ENCODE measurements at places on chromosomes 13 and 19.

DNA sequence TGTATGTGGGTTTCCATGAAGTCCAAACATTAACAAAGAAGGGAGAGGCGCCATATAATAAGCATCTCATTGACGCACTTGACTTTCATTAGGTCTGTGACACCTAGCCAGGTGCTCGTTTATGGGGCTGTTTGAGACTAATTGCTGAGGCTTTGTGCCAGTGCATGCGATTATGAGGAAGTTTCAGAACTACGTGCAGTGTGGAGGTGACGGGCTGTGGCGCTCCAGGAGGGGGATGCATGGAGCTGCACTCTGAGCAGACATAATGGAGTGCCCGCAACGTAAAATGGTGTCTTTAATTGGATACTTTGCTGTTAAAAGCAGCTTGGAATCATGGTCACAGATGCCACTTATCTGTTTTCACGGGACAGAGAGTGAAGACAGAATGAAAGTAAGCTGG lies 223.2 kb downstream of the FGF9 start:
- DNase-seq, result peak; percentile 75

GRCh38 chr19:54136086-54136863 lies 1.3 kb upstream of the CNOT3 start:
- no peak for DNase-seq

DNA sequence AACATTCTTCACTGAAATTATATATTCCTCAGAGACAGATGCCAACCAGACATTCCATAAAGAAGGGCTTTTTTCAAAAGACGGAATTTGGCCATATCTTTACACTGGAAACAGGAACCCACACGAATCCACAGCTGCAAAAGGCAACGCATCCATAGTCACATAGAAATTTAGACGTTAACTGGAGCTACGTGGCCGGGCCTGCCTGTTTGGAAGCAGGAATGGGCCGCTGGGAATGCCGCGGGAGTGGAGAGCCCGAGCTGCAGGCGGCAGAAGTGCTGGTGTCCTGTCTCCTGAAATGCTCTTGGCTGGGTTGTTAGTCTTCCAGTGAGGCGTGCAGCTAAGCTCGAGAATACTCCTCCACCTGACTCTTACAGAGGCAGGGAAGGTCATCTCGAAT lies 122.2 kb downstream of the KL start:
- no peak for DNase-seq

- DNase-seq, result no peak
Observed at GRCh38 chr13:63983366-63983765, 2567.7 kb upstream of the PCDH20 start.

DNA sequence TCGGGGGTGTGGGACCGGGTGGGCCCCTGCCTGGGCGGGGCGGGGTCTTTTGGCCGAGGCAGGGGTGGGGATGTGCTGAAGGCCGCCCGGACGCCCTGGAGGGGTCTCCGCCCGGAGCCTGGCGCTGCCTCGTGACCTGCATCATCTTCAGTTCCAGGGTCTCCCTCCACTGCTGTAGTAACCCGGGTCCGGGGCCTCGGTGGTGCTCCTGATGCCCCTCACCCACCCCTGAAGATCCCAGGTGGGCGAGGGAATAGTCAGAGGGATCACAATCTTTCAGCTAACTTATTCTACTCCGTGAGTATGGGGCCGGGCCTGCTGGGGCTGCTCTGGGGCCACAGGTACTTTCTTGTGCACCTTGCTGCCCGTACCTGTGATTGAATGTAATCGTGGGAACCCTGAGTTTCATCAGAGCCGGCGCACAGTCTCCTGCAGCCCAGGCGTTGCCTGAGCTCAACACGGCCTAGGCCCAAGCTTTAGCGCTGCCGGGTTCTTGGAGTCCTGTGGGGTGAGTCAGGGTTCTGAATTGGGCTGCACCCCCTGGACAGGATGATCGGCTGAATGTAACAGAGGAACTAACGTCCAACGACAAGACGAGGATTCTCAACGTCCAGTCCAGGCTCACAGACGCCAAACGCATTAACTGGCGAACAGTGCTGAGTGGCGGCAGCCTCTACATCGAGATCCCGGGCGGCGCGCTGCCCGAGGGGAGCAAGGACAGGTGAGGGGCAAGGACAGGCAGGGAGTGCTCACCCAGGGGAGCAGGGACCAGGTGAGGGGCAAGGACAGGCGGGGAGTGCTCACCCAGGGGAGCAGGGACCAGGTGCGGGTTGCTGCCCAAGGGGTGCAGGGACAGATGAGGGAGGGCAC lies 10.5 kb downstream of the PEAK3 start:
- no peak for DNase-seq

DNA sequence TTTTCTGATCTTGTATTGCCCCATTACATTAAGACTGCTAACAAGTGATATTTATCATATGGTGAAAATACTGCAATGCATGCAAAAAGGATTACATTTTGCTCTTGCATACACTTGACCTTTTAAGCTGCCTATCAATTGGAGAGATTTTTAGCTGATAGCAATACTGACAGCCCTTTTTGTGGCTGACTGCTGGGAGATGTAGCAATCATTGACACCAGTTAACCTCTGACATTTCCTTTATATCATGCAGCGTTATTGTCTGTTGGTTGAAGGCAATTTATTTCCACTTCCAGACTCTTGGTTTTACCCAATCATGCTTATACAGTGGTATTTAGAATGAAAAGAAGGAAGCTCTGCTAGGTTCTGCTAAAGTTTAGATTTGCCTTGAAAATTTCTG lies 364.0 kb downstream of the LMO7 start:
- no peak for DNase-seq

DNA sequence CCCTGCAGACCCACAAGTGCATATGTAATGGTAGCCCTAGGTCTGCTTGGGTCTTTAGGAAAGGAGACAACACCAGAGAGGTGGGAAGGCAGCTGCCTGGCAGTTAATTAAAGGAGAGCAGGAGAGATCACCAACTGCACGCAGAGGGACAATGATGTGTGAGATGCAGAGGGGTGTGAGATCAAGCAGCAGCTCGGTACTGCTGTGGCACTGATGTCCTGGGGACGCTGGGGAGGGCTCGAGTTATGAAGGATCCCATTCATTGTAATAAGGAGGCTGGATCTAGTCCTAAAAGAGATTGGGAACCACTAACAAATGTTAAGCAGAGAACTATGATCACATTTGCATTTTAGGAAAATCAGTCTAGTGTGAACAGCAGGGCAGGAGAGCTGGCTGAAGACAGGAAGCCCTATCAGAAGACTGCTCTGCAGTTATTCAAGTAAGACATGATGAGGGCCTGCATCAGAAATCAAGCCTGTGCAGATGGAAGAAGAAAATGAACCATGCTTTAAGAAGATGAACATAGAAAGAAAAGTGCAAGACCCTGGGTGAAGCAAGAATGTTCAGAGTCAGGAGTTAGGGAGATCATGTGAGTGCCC lies 80.4 kb downstream of the DLEU7 start:
- no peak for DNase-seq

DNA sequence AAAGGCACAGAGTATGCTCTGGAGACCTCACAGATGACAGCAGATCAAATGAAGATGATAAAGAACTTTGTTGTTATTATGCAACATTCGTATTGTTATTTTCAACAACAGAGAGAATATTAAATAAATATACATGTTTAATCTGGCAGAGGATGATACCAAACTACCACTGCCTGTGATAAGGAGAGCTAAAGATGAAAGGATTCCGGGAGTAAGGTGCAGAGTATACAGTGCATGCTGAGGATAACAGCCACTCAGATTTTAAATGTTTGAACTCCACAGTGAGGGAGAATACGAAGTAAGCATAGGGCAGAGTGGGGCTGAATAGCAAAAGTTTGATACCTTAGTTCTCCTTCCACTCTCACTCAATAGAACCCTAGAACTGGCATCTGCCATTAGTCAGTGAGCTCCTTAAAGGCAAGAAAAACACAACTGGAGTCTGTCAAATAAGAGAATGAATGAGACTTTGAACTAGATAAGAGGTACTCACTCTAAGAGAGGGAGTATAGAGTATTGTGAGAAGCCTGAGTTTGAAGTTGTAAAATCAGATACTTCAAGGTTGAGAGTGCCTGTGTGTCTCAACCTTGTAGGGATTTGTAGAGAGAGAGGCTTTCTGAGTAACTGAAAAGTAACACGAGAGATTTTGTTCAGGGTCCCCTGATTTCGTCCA lies 78.5 kb downstream of the STARD13 start:
- DNase-seq, result no peak

GRCh38 chr13:51895906-51896888 lies 34.4 kb downstream of the CCDC70 start:
- no peak for DNase-seq

DNA sequence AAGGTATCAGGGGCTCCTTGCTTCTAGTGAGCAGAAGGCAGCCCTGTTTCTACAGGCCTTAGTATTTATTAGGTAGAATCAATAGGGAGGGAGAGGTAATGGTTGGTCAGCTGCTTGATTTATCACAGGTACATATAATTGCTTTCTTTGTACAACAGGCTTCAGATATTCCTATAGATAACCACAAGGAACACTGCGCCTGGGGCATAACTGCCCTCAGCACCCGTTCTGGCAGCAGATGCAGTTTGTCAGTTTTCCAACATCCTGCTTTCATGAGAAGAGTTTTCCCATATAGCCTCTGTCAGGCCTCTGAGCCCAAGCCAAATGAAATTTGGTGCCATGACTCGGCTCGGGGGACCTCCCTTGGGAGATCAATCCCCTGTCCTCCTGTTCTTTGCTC lies 12.4 kb upstream of the ZNF486 start:
- no peak for DNase-seq

GRCh38 chr13:106472621-106473020 lies 62.8 kb downstream of the EFNB2 start:
- no peak for DNase-seq

GRCh38 chr13:23889615-23890607 lies 711 bp upstream of the MIPEP start:
- no peak for DNase-seq

DNA sequence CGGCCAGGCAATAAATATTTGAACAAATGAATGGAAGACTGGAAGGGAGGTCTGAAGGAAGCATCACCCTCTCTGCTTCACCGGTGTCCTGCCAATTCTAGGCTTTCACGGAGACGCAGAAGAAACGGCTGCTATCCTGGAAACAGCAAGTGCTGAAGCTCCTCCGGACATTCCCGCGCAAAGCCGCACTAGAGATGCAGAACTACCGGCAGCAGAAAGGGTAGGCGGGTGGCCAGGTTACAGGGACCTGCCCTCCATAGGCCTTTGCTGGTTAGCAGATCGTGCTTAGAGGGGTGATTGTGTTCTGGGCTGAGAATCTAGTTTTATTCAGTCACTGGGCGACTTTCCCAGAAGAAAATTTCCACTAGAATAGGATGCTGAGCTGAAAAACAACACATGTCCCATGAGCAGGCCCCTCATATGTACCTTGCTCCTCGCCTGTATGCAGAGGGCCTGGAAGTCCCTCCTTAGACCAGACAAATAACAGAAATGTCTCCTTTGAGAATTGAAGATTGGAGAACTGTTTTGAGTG lies 11.0 kb downstream of the PAF1 start:
- DNase-seq, result no peak

GRCh38 chr13:59415498-59415897 lies 748.2 kb downstream of the DIAPH3 start:
- DNase-seq, result no peak

DNA sequence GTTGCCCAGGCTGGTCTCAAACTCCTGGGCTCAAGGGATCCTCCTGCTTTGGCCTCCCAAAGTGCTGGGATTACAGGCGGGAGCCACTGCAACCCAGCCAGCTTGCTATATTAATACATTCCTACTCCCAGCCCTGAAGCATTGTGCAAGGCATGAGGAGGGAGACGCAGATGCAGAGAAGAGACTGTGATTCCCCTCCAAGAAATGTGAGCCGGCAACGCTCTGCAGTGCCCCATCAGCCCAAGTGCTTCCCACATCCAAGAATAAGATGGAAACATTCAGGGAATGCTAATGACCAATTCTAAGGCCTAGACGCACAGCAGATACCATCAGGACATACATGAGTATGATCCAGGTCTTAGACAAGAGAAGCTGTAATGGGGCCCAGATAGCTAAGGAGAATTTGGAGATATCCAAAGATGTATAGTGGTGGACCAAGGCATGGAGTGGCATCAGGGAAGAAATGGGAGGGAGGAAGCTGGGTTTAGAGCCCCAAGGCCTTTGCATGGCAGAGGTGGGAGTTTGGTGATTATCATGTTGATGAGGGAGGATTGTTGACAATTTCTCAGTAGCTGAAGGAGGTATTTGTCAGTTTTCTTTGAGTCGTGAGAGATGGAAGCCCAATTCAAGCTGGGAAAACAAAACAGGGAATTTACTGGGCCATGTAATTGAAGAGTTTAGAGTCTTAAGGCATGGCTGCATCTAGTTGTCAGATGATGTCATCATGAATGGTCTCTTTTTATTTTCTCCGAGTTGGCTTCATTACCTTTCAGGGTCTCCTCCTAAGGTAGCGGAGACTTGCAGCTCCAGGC lies 2.9 kb downstream of the PPM1N start:
- no peak for DNase-seq

DNA sequence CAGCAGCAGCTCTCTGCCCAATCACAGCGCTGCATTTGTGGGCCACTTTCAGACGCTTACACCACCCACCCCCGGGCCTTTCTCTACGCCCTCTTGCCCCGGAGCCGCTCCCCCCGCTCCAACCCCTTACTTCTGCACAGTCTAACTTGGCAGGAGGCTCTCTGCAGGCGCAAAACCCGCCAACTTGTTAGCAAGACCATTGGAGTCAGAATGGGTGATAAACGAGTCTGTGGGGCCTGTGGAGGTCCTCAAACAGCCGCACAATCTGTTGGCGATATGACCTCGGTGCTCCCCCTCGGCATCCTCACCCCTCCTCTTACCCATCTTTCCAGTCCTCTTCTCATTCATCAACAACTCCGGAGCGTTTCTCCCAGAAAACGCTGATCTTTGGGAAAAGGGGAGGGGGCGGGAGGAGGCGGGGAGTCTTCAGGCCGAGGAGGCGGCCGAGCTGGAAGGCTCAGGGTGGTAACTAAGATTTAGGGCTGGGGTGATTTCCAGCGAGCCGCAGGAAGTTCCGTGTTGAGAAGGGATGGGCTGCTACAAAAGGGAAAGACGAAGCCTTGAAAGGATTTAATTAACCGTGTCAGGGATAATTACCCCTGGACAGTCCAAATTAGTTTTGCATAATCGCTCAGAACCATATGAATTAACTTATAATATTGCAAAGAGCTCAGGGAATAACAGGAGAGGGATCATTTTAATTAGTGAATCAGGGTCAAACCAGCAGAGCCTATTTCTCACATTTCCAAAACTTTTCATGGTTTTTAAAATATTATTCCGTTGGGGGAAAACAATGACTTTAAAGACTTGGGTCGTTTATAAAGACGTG lies 4.1 kb downstream of the SOX21 start:
- no peak for DNase-seq

- no peak for DNase-seq
Observed at GRCh38 chr19:55536951-55537740, at the start of gene SBK2. Gene SBK2, minus strand, starts transcription at chr19:55537133. Its CDS starts 839 bp downstream, at chr19:55536294.

DNA sequence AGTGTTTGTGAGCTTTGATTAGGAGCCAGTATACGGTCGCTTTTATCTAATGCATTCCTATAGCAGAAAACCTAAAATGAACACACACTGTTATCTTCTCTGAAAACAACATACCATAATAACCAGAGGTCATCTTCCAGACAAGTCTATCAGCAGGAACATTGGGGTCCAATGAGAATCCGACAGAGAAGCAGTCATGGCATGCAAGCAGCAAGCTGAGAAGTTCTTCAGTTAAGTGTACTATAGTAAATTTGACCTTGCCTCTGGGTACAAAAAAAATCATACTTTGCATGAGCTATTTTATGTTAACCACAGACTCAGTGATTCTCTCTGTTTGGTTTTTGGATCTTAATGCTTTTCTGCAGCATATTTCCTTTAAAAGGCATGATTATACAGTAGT lies 1505.1 kb downstream of the PCDH9 start:
- DNase-seq, result no peak

Data from NCI-H1105 (cell line).